Stimulated activated naive CD8-positive, alpha-beta T cell treated with anti-CD3 and anti-CD28 coated beads, Interleukin-15, amount 100 ng/mL, for 72 hours (primary cell): ENCODE measurements at places on chromosomes 2 and 18.

GRCh38 chr18:71209944-71210343 lies 921.1 kb downstream of the SOCS6 start:
- DNase-seq = no peak

DNA sequence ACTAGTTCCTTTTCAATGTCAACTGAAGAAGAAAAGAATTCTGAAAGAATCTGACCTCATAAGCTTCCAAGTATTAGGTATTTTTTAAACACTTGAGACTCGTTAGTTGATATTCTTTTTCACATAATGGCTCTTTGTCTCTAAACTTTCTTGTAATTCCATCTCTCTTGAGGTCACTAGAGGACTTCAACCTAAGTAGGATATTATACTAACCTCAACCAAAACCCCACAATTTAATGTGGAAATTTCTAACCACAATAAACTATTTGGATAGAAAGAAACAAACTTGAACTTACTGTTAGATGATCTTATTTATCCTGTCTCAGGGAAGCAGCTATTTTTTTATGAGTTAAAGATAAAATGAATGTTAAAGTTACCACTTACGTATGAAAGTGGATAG lies 206.9 kb upstream of the FSIP2 start:
- no peak for DNase-seq

DNA sequence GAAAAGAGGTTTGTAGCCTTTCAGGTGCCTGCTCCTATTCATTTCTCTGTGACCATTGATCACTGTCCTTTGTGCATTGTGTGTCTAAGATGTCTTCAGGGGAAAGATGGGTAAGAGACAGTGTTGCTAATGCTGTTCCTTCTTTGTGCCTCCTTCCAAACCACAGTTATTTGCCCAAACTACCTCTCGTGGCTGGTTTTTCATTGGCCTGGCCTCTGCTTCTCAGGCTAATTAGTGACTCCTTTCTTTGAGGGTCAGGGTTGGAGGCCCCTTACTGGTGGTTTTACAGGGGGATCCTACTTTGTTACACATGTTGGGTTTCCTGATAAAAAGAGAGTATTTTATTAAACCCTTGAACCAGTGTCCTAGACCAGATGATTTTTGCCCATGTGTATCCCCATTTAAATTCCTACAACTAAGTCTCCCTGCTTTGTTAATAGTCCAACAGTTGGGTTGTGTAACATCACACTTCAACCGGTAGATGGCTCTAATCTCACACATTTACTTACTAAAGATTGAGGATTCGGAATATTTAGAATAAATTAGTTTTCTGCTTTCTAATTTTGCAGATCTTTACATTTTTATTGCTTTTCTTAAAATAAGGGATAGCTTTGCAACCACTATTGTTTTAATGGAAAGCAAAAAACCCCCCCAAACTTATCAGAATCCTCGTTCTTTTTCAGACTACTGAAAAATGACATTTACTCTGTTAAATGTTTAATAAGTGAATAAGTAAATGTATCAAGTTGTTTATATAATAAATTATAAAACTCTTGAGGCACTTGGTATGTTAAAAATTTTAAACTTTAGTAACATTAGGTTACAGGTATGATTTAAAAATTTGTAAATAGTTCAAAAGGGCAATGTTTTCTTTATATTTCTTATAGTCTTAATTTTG lies 2.4 kb downstream of the MARS2 start:
- no peak for DNase-seq

DNA sequence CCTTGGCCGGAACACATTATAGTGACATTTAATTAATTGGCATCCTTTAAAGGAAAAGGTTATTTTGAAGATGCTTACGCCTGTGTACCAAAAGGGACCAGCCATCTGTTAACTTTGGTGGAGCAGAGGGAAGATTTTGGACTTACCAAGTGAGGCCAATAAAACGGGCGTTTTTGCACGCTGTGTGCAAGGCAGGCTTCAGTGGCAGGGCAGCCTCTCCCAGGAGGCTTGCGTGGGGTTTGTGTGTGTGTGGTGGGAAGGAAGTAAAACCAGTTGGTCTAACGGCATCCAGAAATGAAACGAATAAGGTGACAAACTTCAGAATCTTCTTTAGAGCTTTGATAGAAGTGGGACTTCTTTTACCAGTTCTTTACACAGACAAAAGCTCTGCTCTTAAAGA lies 191.7 kb downstream of the PRKCE start:
- no peak for DNase-seq

- DNase-seq = no peak
These were observed 129.1 kb downstream of the ANKRD44 start for GRCh38 chr2:197181491-197181890.
